GM12892 (cell line): ENCODE measurements at places on chromosomes 1 and 21.

- no peak for DNase-seq
These were observed 62.2 kb downstream of the PSMG1 start for GRCh38 chr21:39120876-39121599.

GRCh38 chr1:236754525-236755210 lies 40.4 kb upstream of the MTR start:
- no peak for DNase-seq

- no peak for DNase-seq
These were observed 1.6 kb upstream of the PFKL start for GRCh38 chr21:44298301-44298700.

DNA sequence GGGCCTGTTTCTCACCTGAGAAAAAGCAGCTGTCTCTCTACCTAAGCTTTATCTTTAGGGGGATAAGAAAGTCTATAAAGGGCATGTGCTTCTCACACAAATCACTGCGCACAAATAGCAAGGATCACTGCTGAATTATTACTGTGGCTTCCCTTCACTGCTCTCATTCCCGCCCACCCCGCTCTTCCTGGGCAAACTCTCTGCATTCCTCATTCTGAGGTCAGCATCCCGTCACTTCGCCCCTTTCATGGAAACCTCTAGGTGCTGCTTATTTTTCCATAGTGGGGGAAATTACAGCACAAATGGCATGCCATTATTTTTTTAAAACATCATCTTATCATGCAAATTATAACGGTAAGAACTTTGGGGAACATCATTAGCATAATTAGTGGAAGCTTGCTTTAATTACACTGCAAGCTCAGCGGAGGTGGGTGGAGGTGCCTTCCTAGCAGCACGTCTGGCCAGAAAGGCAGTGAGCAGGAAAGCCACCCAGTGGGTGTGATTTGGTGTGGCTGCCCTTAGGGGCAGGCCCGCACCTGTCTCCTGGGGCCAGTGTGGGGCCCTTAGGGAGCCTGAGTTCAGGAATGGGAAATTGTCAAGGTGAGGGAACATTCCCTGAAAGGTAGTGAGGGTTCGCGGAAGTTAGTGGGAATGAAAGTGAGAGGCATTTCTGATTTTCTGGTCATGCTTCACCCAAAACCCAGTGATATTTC lies 105.9 kb downstream of the LAMC2 start:
- no peak for DNase-seq

DNA sequence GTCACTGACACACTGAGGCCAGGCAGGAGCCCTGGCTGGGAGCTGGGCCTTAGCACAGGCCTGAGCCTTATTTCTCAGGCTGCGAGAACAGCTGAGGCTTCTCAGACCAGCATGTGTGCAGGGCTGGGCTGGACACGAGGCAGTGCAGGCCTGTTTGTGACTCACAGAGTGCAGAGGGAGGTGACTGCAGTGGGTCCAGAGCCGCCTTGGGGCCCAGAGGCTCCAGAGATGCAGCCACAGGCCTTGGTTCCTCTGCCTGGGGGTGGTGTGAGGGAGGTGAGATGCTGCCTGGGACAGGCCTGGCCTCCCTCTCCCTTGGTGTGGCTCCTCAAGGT lies 61.2 kb upstream of the ETV3 start:
- DNase-seq: no peak

- no peak for DNase-seq
These were observed 207.0 kb downstream of the TNR start for GRCh38 chr1:175536369-175536768.

GRCh38 chr1:29436181-29436785 lies 200.0 kb downstream of the PTPRU start:
- no peak for DNase-seq

GRCh38 chr1:206074839-206075238 lies 21.9 kb downstream of the RHEX start:
- DNase-seq: no peak

DNA sequence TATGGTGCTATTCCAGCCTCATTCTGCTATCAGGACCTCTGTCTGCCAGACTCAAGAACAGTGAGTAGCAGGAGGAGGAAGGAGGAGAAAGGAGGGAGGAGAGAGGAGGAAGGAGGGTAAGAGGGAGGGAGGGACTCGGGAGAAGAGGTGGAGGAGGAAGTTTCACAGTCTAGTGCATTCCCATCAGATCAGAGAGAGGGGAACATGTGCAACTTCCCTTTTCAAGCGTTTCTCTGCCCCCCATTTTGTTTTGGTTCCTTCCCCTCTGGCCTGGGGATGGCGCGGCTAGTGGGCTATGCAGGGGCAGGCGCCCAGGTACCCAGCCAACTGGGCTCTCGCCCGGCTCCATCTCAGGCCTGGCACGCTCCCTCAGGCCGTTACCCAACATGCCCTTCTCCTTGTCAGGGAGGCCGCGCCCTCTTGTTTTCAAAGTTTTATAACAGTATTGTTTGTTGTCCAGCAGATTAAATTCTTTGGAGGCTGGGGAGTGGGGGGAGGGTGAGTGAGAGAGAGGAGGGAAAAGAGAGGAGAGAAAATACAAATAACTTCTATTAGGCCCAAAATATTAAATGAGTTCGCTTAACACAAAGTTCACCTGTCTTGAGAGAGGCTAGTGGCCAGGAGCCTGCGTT lies 56.0 kb downstream of the CD46 start:
- no peak for DNase-seq

GRCh38 chr1:62725255-62725654 lies 37.1 kb upstream of the DOCK7 start:
- no peak for DNase-seq

GRCh38 chr1:66245691-66246090 lies 288.3 kb upstream of the SGIP1 start:
- no peak for DNase-seq

GRCh38 chr21:35036465-35037383 lies 12.4 kb downstream of the RUNX1 start:
- no peak for DNase-seq

DNA sequence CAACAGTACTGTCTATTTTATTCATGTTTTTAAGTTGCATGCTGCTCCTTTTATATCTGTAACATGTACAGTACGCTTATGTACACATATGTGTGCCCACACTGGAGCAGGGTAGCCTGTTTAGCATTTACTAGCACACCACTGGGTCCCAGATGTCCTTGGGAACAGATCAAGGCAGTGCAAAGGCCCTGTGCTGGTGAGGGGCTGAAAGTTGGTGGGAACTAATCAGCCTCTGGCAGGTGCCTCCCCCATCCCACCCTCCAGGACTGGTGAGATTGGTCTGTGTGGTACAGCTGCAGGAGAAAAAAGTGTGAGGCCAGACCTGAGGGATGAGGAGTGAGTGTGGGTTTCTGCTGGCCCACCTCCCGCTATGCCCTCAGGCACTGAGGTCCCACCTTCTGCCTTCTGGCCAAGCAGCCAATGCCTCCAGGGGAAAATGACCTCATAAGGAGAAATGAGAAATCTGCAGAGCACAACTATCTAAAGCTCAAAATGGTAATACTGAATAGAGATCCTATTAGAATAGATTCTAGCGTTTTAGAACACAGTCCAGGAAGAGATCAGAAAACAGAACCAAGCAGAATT lies 58.9 kb downstream of the POFUT2 start:
- no peak for DNase-seq

GRCh38 chr1:15618077-15618654 lies 908 bp downstream of the DDI2 start:
- peak; percentile 40 for DNase-seq

DNA sequence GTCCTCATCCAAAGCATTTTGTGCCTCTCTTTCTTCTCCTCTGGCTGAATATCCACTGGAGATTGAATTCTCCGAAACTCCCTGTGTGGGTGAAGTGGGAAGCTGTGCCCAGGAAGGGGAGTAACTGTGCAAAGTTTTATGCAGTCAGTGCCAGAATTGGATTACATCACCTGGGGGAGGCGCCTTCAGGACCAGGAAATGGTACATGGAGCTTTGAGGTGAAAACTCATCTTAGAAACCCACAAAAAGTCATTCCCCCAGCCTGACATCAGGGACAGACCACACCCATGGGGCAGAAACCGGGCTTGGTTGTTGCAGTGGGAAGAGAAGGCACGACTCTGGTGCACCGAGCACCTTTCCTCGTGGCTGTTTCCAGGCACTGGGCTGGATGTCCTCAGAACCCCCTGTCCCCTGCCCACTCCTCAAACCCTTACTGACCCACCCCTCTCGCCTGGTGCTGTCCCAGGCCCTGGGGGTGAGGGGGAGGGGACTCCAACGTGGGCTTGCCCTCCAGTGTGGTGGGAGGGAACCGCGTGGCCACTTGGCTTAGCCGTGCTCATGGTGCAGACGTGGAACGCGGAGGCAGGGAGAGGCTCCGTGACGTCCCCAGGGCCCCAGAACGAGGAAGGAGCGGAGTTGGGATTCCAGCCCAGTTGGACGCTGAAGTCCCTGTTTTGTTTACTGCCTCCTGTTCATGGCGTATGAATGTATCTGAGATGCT lies 15.7 kb downstream of the TFF3 start:
- no peak for DNase-seq

DNA sequence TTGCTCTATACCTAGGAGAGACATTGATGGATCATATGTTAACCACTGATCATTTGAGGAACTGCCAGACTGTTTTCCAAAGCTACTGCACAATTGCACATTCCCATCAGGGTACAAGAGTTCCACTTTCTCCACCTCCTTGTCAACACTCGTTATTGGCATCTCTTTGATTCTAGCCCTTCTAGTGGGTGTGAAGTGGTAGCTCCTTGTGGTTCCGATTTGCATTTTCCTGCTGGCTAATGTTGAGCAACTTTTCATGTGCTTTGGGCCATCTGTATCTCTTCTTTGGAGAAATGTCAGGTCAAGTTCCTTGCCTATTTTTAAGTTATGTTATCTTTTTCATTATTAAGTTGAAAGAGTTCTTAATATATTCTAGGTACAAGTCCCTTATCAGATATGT lies 90.1 kb downstream of the DMRTB1 start:
- no peak for DNase-seq

- DNase-seq: peak; percentile 46
These were observed 3.5 kb upstream of the RAP1A start for GRCh38 chr1:111615870-111616715.

GRCh38 chr1:183131166-183131565 lies 54.9 kb upstream of the LAMC2 start:
- DNase-seq: no peak

DNA sequence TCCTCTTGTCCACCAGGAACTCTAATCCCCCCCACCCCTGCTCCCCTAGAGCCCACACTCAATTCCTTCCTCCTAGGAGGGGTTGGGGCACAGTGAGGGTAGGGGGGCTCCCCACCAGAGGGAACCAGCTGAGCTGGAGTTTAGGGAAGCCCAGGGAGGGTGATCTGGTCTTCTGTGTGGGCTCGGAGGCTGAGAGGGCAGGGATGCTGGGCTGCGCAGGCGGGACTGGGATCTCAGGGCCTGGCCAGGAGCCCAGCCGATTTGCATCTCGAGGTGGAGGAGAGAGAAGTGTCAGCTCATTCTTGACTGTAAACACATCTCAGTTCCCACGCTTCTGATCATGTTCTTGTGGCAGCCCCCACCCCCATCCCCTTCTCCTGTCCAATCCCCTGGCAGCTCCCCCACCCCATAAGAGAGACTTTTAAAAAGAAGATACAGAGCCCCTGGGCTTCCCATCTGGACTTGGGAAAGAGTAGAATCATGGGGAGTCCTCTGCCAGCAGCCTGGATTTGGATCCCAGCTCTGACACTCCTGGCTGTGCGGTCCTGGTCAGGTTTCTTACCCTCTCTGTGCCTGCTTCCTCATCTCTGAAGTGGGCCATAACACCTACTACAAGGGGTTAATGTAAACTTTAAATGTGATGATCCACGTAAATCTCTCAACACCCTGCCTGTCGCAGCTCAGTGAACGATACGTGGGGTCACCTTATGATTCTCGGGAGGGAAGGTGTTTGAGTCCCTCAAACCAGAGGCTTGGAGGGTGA lies 6.6 kb downstream of the PEAR1 start:
- no peak for DNase-seq

GRCh38 chr21:38664315-38664714 lies 141.4 kb upstream of the ETS2 start:
- no peak for DNase-seq

DNA sequence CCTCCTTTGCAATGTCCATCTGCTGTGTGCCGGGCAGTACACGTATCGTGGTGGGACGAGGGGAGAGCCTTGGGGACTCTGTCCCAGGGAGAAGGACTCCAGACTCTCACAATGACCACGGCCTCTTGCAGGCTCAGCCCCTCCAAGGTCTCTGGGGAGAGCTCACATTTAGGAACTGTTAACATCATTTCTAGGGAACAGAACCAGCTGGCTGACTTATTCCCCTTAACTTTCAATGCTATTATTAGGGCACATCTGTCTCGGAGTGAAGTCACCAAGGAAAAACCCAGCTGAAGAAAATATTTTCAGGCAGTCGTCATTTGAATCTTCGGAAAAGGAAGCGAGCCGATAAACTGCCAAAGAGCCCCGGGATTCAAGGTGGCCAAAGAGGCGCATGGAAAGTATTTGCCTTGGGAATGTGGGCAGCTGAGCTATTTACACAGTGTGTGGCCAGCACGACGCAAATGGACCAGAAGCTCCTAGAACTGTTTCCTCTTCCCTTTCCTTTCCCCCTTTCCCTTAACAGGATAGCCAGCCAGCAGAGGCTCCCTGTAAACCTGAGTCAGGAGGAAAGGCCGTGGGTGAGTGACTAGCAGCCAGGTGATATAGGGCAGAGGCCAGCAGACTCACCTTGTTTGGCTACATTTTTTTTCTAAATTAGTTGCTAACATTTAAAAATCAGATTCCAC lies 74.5 kb downstream of the ITPKB start:
- DNase-seq: no peak

DNA sequence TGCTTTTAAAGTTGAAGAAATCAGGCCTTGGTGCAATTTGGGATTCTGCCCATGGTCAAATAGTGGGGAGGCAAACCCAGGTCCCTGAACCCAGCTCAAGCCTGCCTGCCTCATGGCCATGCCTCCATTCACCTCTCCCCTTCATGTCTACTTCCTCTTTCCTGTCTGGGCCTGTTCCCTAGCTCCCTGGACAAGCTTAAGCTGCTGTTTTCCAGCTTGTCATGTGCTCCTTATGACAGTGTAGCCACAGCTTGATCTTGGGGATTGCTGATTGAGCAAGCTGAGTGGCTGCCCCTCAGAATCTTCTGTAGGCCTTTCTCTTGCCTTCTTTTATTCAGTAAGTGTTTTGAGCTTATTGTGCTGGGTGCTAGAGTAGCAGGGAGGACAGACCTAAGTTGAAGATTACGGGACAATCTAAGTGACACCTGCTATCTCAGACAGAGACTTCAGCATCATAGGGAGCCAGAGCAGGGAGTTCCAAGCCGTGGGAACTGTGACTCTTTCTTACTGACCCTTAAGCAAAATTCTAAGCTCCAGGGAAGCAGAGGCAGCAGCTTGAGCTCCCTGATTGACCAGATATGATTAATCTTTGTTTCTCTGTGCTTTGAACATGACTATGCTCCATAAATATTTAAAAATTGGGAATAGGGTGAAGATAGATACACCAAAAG lies 520 bp upstream of the MR1 start:
- DNase-seq: no peak

- no peak for DNase-seq
These were observed 164.5 kb upstream of the BEND5 start for GRCh38 chr1:48940962-48941732.

GRCh38 chr1:39849203-39849602 lies 34.1 kb downstream of the TRIT1 start:
- DNase-seq: no peak

DNA sequence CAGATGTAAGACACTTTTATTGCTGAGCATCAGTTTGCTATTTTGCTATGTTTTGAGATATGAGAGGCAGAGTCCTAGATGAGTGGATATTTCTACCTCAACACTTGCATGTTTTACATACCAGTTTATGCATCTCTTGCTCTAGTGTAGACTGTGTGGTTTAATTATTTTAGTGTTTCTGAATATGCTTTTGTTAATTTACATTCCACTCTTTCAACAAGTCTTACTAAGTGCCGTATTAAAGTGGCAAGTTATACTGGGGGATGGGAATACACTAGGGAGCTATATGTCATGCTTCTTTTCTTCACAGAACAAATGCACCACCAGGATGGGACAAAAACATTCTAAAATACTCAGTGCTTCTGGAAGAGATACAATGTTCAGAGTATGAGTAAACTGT lies 507.7 kb upstream of the PRMT6 start:
- DNase-seq: no peak
